Activated CD4-positive, alpha-beta memory T cell treated with anti-CD3 and anti-CD28 coated beads, Interleukin-2, amount 10 ng/mL, durations not matched to agents 7 days and 5 days (primary cell): ENCODE measurements at places on chromosomes 3 and 15. TPM values are rescaled to one million over a fixed set of nuclear protein-coding genes. Genes with fewer than 3 reads are reported as not detected.

- no peak overlapping the region for H3K27ac ChIP-seq
- H3K4me3 ChIP-seq: no peak overlapping the region
- no peak for DNase-seq
- peaks cover 6% of the 10 kb centered on the region for H3K27me3 ChIP-seq
- no peaks in the 10 kb centered on the region for H3K36me3 ChIP-seq
These were observed 137.7 kb downstream of the IGF1R start for GRCh38 chr15:98785807-98786621.

GRCh38 chr15:31024330-31024729, 32.9 kb upstream of the MTMR10 start:
- peaks cover 32% of the 10 kb centered on the region for H3K27me3 ChIP-seq
- H3K36me3 ChIP-seq: no peaks in the 10 kb centered on the region
- no peak overlapping the region for H3K27ac ChIP-seq
- peaks cover 2% of the 10 kb centered on the region for H3K4me1 ChIP-seq

The ARPIN gene
- total RNA-seq: not detected

GRCh38 chr3:173865900-173866498, 468.5 kb downstream of the NLGN1 start:
- no peak overlapping the region for H3K4me3 ChIP-seq
- no peak for DNase-seq
- H3K4me1 ChIP-seq: no peaks in the 10 kb centered on the region
- no peak overlapping the region for H3K27ac ChIP-seq
- no peaks in the 10 kb centered on the region for H3K36me3 ChIP-seq

The HIGD2B gene
- not detected for total RNA-seq
